ENCODE measurements at places on chromosomes 7 and 10.
A peak's percentile ranks its signal among the peaks of the same experiment; 100 is the strongest.

GRCh38 chr10:22244001-22244400 lies 26.2 kb upstream of the EBLN1 start:
- DNase-seq: no peak

GRCh38 chr10:51048792-51049191 lies 25.5 kb upstream of the PRKG1 start:
- DNase-seq: no peak

DNA sequence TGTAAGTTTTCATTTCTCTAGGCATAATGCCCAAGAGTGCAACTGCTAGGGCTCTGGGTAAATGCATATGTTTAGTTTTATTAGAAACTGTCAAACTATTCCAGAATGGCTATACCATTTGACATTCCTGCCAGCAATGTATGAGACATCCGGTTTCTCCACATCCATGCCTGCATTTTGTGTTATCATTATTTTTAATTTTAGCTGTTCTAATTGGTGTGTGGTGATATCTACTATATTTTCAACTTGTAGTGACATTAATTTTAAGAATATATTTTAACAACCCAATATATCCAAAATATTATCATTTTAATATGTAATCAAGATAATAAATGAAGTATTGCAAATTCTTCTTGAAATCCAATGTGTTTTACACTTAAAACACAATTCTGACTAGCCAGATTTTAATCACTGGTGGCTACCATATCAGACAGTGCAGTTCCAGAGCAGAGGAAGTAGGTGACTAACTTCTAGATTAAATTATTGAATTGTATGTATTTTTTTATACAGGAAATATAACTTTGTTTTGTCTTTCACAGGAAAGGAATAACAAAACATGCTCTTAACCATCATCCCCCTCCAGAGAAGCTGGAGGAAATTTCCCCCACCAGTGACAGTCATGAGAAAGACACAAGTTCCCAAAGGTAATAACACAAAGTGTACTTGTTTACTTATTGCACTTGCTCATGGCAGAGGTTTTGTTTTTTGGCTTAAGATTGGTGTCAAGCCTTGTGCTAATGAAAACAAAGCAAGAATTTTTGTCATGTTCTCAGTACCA lies 6.4 kb downstream of the FAM149B1 start:
- DNase-seq: no peak

- no peak for DNase-seq
Measured at GRCh38 chr7:13057462-13058200, 370.2 kb downstream of the ARL4A start.

- no peak for DNase-seq
Measured at GRCh38 chr10:44994752-44995530, 5.8 kb upstream of the ZNF22 start.

- no peak for DNase-seq
Measured at GRCh38 chr7:67100956-67101361, 104.3 kb downstream of the TYW1 start.

- DNase-seq: no peak
Measured at GRCh38 chr10:60140651-60141632, 234.6 kb upstream of the CCDC6 start.

DNA sequence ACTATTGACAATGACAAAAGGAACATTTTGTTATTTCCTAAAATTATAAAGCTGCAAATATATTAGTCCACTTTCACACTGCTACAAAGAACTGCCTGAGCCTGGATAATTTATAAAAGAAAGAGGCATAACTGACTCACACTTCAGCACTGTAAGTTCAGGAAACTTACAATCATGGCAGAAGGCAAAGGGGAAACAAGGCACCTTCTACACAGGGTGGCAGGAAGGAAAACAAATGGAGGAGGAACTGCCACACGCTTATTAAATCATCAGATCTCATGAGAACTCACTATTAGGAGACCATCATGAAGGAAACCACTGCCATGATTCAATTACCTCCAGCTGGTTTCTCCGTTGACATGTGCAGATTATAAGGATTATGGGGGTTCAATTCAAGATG lies 203.1 kb downstream of the TPK1 start:
- no peak for DNase-seq

DNA sequence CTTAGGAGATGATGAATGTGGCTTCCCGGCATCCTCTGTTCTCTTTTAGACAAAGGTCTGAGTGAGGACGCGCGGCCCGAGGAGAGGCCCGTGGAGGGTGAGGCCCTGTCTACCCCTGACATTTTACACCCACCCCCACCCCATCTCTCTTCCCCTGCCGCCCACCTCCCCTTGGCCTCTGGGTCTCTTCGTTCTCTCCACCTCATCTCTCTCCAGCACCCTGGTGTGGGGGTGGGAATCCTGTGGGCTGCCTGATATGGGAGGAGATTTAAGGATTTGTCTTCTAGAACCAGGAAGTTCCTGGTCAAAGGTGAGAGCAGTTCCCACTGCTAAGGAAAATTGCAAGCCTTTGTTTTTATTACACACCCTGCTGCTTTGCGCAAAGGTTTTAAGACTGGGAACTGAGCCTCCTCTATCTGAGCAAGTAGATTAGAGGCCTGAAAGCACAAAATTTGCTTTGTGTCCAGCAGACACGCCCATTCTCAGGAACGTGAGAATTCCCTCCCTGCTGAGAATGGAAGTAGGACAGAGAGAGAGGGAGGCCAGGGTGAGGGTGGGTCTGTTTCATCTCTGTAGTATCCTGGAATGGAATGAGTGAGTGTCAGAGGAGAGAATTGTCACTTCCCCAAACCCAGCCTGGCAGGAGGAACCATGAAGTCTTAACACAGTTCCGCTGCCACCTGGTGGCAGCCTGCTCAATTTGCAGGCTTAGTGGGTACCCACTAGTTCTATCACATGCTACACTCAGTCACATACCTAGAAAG lies 91.2 kb downstream of the GTF2IRD1 start:
- peak; percentile 6 for DNase-seq

DNA sequence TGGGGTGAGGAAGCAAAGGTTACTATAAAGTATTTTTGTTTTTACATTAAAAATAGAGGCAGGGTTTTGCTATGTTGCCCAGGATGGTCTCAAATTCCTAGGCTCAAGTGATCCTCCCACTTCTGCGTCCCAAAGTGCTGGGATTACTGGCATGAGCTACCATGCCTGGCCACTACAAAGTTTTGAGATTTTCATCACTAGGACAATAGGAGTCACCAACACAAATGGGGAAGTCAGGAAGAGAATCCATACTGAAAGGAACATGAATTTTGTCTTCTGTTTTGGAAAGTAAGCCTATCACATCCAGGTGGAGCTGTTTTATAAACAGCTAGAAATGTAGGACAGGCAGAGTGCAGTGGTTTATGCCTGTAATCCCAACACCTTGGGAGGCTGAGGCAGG lies 20.0 kb upstream of the CAPZA2 start:
- no peak for DNase-seq

DNA sequence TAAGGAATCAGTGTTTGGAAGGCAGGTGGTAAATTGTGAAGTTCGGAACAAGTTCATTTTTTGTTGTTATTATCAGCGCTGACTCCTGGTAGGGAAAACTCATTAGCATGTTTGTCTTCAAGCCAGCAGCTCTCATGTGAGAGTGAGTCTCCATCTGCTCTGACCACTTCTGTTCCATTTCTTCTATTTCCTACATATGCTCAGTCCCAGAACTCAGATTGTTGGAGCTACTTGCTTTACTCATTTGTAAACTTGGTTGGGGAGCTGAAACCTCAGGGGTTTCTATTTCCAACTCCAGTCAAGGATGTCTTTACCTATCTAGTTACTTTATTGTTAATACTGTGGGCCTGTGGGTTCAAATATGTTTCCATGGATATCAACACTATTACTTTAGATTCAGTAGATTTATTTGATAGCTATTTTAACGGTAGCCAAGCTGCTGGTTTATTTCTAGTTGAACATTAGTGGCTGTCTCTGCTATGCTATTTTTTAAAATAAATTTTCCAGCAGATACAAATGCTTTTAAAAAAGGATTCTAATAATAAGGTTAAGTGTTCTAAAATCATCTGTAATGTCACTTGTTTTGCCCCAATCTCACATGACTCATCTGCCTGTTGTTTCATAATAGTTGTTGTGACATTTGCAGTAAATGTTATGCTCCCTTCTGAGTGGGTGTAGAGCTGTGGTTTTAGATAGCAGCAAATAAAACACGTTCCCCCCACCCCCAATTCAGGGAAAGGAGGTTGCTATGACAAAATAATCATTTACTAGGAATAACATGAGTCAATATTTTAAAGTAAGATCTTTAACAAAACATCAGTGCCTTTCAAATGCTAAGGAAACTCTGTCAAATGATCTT lies 143.3 kb downstream of the HDAC9 start:
- peak; percentile 93 for DNase-seq

- DNase-seq: no peak
Measured at GRCh38 chr7:106165337-106165736, 53.2 kb upstream of the SYPL1 start.

DNA sequence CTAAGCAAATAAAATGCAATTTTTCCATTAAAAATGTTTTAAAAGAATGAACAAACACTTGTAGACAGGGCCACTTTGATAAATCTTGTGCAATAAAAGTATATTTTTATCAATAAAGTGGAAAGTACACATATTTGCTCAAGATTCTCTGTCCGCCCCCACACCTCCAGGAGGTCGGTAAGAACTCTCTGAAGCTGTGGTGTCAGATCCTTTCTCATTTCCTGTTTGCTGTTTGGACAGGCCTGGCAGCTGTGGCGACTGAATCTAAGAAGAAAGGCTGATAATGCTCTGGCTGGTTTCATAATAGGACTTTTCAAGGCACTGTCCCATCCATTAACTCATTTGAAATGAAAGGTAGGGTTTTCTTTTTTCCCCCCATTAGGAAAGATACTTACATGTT lies 15.3 kb upstream of the ASB4 start:
- DNase-seq: no peak

DNA sequence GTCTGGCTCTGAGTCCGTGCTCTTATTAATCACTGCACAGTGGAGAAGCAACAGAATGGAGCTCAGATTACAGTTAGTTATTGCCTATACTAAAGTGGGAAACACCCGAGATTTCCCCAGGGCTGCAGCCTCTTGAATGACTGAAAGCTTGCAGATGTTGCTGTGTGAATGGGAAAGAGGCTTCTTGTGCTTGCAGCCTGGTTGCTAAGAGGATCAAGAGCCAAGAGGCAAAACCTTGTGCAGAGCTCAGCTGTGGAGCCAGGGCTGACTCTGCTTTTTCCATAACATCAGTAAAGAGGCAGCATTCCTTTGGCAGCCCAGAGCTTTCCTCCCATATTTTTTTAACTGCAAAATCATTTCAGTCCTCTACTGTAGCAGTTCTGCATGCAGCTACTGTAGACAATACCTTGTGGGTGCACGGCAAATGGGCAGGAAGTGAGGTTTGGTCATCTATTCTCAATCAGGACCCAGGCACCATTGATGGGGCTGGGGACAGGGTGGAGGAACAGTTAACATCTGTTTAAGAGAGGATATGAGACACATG lies 86.5 kb downstream of the RALA start:
- no peak for DNase-seq

DNA sequence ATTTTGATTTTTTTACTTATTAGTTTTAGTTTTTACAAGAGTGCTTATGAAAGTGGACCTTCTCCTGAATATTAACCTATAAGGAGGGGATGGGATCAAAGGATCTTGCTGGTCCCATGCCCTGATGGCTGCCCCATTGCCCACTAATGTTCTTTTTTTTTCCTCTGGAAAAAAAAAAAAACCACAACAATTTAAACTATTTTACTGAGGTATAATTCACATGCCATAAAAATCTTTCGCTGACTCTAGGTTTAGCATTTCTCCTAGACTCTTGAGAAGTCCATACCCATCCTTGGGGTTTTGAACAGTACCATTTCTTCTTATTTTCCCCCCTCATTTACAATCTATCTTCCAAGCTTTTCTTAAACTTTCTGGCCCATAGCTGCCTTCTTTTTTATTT lies 481.8 kb downstream of the TFEC start:
- no peak for DNase-seq

- no peak for DNase-seq
Measured at GRCh38 chr7:140242057-140243031, 65.6 kb upstream of the KDM7A start.

DNA sequence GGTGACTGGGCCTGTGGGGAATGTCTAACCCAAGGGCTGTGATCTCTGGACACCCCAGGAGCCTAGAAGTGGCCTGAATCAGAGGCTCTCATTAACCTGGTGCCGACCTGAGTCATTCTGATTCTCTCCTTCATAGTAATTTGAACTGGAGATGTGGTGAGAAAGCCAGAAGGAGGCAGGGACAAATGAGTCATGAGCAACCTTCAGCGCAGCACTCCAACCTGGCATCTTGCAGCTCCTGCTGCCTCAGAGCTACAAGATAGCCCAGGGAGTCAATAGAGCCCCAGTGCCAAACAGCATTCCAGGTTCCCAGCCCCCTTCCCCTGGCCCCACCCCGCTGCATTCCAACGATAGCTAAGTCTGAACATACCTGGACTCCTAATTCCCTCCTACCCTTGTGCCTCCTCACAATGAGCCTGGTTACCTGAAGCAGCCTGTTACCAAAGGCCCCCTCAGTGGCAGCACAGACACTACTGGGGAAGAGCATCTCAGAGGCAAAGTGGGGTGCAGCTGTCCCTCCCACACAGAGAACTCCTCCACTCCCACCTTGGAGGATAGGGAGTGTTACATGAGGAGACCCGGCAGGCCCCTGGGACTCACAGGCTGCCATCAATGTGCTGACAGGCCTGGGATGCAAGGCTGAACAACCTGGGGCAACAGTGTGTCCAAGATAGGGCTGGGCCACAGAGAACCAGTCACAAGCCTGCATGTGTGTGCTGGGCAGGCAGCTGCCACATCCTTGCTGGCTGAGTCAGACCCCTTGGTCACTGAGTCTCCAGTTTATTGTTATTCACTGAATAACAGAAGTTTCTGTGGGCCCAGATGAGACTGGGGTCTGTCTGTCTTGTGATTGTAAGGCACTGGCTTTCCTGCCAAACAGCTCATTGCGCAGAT lies 76.8 kb upstream of the LEP start:
- no peak for DNase-seq

DNA sequence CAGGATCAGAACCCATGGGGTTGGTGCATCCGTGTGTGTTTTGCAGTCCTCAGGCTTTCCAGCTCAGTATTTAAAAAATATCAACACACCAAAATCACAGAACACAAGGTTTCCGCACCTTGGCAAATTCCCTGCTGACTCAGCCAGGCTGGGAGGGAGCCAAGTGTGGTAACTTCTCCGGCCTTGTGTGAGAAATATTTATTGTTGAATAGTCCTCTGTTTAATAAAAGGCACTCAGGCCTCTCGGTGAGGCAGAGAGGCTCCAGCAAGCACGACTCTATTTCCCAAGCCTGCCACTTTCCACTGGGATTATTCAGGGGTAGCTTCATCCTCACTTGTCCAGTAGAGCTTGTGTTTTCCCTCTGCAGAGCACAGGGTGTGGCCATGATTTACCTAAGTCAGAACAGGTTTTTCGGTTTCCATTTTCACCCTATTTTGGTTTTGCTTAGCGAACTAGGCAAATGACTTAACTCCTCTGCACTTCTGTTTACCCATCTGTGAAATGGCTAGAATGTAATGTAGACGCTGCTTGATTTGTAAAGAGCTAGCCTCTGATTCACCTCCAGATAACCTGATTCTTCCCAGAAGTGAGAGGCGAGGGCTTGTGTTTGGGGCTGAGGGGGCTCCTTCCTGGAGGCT lies 13.0 kb upstream of the CHST15 start:
- no peak for DNase-seq

All from G401 (cell line).